HFFc6 (cell line): ENCODE measurements at places on chromosomes 5 and 9. TPM values are rescaled to one million over a fixed set of nuclear protein-coding genes. Genes with fewer than 3 reads are reported as not detected.

The DRD1 gene
- not detected in 3 replicates for total RNA-seq

The PRLR gene
- 1.1 to 1.2 TPM (median 1.1 TPM) in 3 replicates for total RNA-seq

The ASPN gene
- total RNA-seq, result 4.3 to 6.7 TPM (median 5.2 TPM) in 3 replicates

The CCNJL gene
- total RNA-seq, result not detected in 3 replicates

The RAI14 gene
- total RNA-seq, result 266 to 313 TPM (median 271 TPM) in 3 replicates

The DMRT3 gene
- total RNA-seq, result not detected in 3 replicates

The RASA1 gene
- total RNA-seq, result 57.0 to 89.8 TPM (median 64.2 TPM) in 3 replicates

GRCh38 chr9:98702340-98702739, 6.4 kb downstream of the GABBR2 start:
- peaks cover 32% of the 10 kb centered on the region for H3K27me3 ChIP-seq
- no peaks in the 10 kb centered on the region for H3K36me3 ChIP-seq
- H3K4me3 ChIP-seq, result no peak overlapping the region

DNA sequence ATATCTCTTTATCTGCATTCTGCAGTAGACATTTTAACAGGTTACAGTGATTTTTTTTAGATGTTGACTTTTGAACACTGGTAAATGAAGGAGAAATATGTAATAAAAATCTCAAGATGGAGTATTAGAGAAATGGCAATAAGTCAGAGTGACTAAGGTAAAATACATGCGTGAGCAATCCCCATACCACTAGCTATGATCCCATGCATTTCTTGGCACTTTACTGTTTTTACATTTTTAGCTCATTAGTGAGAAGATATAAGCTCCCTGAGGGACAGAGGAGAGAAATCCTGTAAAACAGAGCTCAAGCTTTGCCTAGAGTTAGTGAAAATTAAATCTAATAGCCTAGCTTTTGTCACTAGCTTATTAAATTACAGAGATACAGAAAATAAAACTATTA, 181.9 kb upstream of the TRPM3 start:
- no peak overlapping the region for H3K4me3 ChIP-seq
- H3K4me1 ChIP-seq, result peaks cover 19% of the 10 kb centered on the region
- DNase-seq, result peak; percentile 29
- H3K27ac ChIP-seq, result peak overlapping the region; percentile 80
- no peaks in the 10 kb centered on the region for H3K36me3 ChIP-seq
- H3K27me3 ChIP-seq, result no peaks in the 10 kb centered on the region

DNA sequence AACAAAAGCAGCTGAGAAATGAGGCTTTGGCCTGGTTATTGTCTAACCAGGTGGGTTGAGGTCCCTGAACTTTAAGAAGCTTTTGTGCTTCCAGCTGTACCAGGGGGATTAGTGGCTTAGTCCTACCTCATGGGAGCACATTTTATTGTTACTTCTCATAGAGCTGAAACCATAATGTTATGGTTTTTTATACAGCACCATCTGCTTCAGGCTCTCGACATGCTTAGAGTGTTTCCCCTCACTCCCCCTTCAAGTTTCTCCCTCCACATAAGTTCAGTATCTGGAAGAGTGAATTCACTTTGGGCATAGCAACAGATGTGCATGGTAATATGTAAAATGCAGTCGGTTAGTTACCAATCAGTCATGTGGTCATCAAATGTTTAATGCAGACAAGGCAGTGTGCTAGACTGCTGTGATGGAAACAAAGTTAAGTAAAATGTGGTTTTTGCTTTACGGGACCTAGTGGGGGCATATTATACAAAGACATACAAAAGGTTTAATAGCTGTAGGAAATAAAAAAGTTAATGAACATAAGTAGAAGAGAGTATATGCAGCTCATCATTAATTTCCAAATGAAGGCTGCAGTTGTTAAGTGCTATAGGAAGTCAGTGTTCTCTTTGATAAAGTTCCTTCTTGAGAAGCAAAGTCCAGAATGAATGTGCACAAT, 95.9 kb upstream of the SPRY4 start:
- no peaks in the 10 kb centered on the region for H3K27me3 ChIP-seq
- DNase-seq, result no peak
- peaks cover 17% of the 10 kb centered on the region for H3K36me3 ChIP-seq
- H3K27ac ChIP-seq, result no peak overlapping the region

DNA sequence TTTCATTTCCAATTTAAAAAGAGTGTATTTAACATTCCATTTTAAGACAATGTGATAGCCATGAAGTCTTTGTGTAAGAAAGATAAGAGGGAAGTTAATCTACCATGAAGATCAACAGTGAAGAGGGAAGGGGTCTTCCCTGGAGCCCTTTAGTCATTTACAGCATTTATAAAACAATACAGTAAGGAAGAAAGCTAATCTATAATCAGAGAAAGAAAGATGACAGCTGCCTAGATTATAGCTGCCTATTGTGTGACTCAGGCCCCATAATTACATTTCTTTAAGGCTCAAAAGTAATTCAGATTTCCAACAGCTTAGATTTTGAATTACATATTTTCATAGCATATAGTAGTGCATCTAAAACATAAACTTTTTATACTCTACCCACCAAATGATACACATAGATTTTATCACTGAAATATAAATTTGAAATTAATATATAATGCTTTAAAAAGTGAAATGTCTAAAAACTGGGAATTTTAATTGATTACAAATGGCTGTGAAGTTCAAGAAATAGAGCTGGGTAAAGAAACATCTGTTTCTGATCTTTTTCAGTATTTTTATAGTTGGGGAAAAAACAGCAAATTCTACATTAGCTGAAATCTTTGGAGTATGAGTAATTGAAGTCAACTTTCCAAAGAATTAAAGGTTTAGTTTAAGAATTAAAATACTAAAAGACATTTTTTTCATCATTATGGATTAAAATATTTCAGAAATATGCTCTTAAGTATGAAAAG, 89.6 kb downstream of the RIC1 start:
- peaks cover 3% of the 10 kb centered on the region for H3K27me3 ChIP-seq
- peak overlapping the region; percentile 31; the same call in 1 of the 2 replicates for H3K4me3 ChIP-seq
- H3K27ac ChIP-seq, result peak overlapping the region; percentile 61
- peaks cover 62% of the 10 kb centered on the region for H3K4me1 ChIP-seq

DNA sequence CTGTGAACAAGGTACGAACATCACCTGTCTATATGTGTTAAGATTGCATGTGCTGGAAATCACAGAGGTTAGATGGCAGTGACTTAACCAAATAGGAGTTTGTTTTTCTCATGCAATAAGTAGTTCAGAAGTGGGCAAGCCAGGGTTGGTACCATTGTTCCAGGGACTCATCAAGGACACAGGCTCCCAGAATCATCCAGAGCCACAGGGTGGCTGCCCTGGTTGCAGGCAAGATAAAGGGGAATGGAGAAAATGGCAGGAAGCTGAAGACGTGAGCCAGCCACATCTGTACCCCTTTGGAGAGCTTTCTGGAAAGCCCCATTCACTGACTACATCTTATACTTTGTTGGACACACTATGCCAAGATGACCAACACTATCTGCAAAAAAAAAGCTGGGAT, 126.0 kb upstream of the IL12B start:
- peaks cover 2% of the 10 kb centered on the region for H3K27me3 ChIP-seq
- H3K27ac ChIP-seq, result no peak overlapping the region
- H3K36me3 ChIP-seq, result no peaks in the 10 kb centered on the region

DNA sequence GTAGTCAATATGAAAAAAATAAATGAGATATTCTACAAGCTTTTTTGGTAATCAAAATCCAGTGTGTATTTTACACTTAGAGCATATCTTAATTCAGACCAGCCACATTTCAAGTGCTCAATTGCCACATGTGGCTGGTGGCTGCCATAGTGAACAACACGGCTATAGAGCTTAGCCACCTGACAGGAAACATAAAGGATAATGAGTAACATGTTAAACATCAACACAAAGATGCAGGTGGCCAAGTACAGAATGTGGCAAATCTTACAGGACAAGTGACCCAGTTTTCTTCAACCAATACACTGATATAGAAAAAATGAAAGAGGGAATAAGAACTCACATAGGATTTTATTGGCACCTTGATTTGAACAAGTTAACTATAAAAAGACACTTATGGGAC, 61.4 kb downstream of the KIF24 start:
- H3K27ac ChIP-seq, result no peak overlapping the region
- DNase-seq, result no peak
- no peaks in the 10 kb centered on the region for H3K27me3 ChIP-seq
- H3K36me3 ChIP-seq, result no peaks in the 10 kb centered on the region
- H3K4me1 ChIP-seq, result no peaks in the 10 kb centered on the region

DNA sequence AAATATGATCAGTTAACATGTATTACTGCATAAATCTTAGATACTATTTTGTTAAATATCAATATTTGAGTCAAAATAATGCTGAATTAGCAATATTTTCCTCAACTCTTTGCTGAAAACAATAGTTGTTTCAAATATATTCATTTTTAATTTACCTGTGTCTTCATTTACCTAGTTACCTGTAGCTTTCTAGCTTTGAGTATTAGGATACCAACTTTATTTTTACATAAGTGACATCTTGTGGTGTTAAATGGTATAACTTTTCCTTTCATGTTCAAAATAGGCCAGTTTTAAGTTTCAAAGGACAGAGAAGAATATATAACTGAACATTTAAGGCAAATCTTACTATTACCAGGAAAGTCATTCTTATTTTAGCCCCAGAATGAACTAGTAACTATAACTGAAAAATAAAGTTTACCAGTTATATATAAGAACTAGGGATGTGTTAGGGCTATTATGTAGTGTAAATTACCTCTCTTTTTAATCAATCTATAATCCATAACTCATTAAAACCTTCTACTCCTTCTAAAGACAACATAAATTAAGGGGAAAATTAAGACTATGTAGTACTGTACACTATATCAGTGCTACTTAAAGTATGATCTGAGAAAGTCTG, 25.3 kb downstream of the AP3B1 start:
- peaks cover 34% of the 10 kb centered on the region for H3K4me1 ChIP-seq
- no peaks in the 10 kb centered on the region; the same call in 1 of the 2 replicates for H3K27me3 ChIP-seq
- no peak for DNase-seq
- H3K36me3 ChIP-seq, result peaks cover 17% of the 10 kb centered on the region
- H3K27ac ChIP-seq, result no peak overlapping the region
- H3K4me3 ChIP-seq, result no peak overlapping the region

- H3K27ac ChIP-seq, result peak overlapping the region; percentile 75
- H3K4me3 ChIP-seq, result no peak overlapping the region
- peaks cover 63% of the 10 kb centered on the region for H3K4me1 ChIP-seq
- H3K27me3 ChIP-seq, result peaks cover 4% of the 10 kb centered on the region
- DNase-seq, result no peak
- H3K36me3 ChIP-seq, result peaks cover 7% of the 10 kb centered on the region; the same call in 1 of the 2 replicates
Measured at GRCh38 chr5:135333732-135334515, 65.1 kb downstream of the MACROH2A1 start.

- H3K27ac ChIP-seq, result no peak overlapping the region
- peaks cover 5% of the 10 kb centered on the region; the same call in 1 of the 2 replicates for H3K36me3 ChIP-seq
- no peak overlapping the region for H3K4me3 ChIP-seq
- no peaks in the 10 kb centered on the region; the same call in 1 of the 2 replicates for H3K27me3 ChIP-seq
- H3K4me1 ChIP-seq, result peaks cover 18% of the 10 kb centered on the region
Measured at GRCh38 chr9:123513554-123513953, 157.6 kb downstream of the CRB2 start.

DNA sequence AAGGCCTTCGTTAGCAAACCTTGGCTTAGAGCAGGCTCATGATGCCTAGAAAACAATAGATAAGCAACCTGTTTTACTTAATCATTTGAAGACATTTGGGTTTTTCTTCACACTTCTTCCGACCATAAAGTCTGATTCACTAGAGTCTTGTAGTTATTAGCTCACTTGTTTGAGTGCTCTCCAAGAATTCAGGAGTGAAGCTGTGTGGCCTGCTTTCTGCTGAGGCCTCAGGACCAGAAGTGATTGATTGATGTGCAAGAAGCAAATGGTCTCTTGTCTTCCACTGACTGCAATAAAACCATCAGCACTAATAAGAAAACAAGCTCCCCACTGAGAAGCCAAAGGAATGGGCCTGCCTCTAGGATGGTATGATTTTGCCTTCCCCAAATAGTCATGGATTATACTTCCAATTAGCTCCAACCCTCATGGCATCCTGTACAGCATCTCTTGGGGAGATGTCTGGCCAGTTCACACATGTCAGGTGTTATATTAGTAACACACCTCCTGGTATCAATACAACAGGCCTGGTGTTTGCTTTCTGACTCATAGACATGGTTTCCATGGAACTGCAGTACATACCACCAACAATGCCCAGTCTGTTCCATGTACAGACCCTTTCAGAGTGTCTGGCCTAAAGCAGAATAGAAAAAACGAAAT, 317.6 kb downstream of the CWC27 start:
- H3K4me1 ChIP-seq, result peaks cover 6% of the 10 kb centered on the region
- peaks cover 4% of the 10 kb centered on the region for H3K36me3 ChIP-seq
- no peak for DNase-seq
- H3K27ac ChIP-seq, result no peak overlapping the region
- H3K27me3 ChIP-seq, result peaks cover 2% of the 10 kb centered on the region; the same call in 1 of the 2 replicates

DNA sequence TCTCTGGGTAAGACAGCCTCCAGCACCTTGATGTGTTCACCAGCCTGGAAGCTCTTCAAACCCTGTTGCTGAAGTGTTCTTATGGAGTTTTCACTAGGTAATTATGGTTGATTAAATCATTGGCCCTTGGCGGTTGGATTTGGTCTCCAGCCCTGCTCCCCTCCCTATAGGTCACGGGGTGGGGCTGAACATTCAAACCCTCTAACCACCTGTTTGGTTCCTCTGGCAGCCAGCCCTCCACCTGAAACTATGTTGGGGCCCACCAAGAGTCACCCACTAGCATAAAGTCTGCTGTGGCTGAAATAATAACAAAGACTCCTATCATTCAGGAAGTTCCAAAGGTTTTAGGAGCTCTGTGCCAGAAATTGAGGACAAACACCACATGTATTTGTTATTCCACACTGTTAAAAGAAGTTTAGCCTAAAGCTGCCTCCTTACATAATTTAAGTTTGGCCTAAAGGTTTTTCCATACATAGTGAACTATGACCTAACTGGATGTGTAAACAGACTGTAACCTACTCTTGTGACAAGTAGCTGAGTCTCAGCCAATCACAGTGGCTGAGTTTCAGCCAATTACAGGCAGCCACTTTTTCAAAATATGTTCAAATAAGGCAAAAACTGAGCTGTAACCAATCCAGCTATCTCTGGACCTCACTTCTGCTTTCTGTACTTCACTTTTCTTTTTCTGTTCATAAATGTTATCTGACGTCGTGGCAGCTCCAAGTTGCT, 34.8 kb downstream of the TMEM252 start:
- H3K4me3 ChIP-seq, result no peak overlapping the region
- no peak overlapping the region for H3K27ac ChIP-seq
- H3K36me3 ChIP-seq, result no peaks in the 10 kb centered on the region
- H3K4me1 ChIP-seq, result peaks cover 9% of the 10 kb centered on the region; the same call in 1 of the 2 replicates

DNA sequence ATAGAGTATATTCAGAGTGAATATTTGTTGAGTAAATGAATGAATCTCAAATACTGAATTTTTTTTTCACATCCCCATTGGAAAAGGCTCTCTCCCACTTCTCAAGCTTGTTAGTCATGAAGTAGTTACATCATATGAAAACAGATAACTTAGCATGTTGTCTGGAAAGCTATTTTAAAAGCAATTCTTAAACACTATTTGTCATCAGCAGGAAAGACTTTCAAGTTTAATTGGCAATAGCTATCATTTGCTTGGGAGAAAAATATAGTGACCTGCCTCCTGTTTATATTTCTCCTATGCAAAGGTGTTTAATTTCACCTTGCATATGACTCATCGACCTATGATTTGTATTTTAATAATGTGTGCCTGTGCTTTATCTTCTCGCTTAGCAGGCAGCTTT, 499.8 kb upstream of the GRIA1 start:
- no peaks in the 10 kb centered on the region for H3K36me3 ChIP-seq
- DNase-seq, result no peak
- H3K4me1 ChIP-seq, result no peaks in the 10 kb centered on the region
- no peak overlapping the region for H3K4me3 ChIP-seq
- H3K27ac ChIP-seq, result no peak overlapping the region

- H3K27ac ChIP-seq, result no peak overlapping the region
- no peaks in the 10 kb centered on the region for H3K36me3 ChIP-seq
- DNase-seq, result no peak
- H3K4me3 ChIP-seq, result no peak overlapping the region
- H3K4me1 ChIP-seq, result peaks cover 13% of the 10 kb centered on the region
Measured at GRCh38 chr5:63263411-63263810, 684.8 kb downstream of the LRRC70 start.
